ENCODE measurements at places on chromosomes 4 and X. TPM values are rescaled to one million over a fixed set of nuclear protein-coding genes. Genes with fewer than 3 reads are reported as not detected.

- DNase-seq = no peak
Observed at GRCh38 chr4:98634061-98634460, 24.4 kb downstream of the TSPAN5 start.

- no peak for DNase-seq
Observed at GRCh38 chrX:130179579-130180215, 7.9 kb downstream of the RAB33A start.

GRCh38 chr4:138398322-138398721 is 156.2 kb upstream of the SLC7A11 start:
- no peak for DNase-seq

GRCh38 chrX:19625612-19626011 is 110.3 kb upstream of the MAP3K15 start:
- DNase-seq = peak; percentile 76

TMEM35A gene
- 0.19 TPM for polyA plus RNA-seq

DNA sequence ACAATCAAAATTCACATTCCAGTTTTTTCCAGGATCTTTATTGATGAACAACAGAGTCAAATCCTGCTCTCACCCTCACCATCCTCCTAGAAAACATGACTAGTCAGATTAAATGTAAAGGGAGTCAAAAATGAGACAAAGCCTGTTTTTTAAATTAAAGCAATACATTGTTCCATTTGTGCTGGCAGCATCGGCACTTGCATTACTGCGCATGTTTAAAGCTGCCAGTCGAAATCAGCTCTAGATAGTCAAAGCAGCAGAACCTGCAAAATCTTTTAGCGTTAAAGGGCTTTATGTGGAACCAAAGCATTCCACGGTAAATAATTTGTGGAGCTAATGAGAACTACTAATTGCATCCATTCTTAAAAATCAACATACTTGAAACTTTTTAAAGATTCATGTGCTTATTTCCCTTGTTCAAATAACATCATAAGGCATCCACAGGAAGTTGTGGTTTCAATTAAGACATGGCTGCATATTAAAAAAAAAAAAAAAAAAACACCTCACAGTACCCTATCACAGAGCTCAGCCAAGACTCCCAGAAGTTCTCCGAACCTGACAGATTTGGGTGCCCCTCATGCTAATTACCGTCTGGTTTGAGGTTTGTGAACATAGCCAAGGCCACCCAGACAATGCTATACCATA is 82.2 kb downstream of the SH3KBP1 start:
- DNase-seq = no peak

- DNase-seq = no peak
Observed at GRCh38 chr4:186758929-186759682, 35.5 kb upstream of the FAT1 start.

DNA sequence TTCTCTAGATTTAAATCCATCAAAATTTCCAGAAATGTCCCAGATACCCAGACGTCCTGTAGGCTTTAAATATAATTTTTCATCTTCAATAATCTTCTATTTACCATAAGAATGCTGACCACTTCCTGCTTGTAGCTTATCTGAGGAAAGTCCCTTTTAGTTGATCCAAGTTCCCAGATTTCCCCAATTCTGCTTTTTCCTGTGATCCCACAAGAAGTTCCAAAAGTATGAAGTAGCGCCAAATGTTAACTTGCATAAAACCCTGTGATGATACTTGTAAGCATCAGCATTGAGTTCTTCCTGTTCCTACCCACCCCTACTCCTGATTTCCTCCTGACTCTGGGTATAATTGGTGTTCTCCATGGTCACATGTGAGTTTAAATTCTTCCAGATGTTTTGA is 10.6 kb upstream of the TLR8 start:
- DNase-seq = no peak

- no peak for DNase-seq
Observed at GRCh38 chr4:151284534-151285245, 7.7 kb downstream of the PRSS48 start.

SYN1 gene
- polyA plus RNA-seq = 0.10 TPM

- DNase-seq = no peak
Observed at GRCh38 chr4:58209551-58209950, 1099.4 kb upstream of the IGFBP7 start.

DNA sequence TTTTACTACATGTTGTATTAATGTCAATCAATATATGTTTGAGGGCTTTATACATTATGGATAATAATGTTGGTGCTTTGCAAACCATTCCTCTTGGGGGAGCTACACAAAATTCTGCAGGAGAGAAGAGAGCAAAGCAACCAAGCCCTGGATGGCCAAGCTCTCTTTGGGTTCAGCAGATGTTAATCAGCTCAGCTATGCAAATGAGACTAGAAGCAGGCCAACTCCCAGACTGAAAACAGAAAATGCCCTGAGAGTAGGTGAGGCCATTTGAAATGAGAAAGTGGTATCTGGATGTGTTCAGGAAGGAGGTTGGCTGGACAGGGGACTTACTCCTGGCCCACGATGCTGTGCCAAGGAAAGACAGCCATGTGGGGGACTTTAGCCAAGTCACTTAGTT is 387.0 kb downstream of the BCOR start:
- no peak for DNase-seq

DNA sequence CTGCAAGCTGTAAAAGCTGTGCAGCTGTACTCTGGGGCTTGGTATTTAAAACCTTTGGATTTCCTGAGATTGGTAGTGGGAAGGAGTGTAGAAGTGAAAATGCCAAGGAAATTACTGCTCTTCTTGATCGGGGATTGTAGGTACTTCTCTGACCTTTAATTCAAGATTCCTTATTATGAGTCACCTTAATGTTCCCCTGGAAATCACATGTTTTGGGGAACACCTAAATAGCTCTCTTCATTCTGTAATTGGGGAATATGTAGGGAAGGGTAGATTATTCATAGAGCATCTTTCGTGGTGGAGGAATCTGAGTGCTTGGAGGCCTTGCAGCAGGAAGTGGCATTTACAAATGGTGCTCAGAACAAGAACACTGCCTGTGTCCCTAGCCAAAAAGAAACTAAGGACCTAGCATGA is 137.8 kb downstream of the UCHL1 start:
- no peak for DNase-seq

DNA sequence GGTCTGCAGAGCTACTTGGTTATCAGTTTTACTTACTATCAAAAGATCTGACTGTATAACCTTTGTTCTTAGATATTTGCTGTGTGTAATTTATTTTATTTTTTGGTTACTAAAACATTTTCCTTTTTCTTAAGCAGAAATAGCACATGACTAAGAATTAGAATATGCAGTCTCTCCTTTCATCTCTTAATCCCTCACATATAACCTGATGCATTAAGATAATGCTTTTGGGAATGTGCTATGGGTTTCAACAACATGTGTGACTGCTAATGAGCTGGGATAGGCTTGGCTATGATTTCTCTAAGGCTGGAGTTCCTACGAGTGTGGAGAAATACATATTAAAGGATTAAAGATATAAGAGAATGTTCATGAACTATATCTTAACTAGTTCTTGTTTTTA is 41.5 kb downstream of the SHROOM3 start:
- no peak for DNase-seq

F8A2 gene
- not detected for polyA plus RNA-seq

DNA sequence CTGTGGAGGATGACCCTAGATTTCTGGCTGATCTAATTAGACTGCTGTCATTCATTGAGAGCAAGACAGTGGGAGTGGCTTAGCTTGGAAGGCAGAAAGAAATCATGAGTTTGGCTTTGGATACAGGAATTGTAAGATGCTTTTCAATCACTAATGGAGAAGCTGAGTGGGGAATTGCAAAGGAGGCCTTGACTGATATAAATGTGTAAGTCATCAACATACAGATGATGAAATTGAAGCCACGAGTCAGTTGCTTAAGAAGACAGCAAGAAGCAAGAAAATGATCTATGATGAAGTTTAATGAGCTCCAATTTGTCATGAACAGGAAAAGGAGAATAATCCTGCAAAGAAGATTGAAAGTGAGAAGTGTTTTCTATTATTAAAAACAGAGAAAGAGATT is 136.7 kb upstream of the C1QTNF7 start:
- DNase-seq = peak; percentile 5

TAF7L gene
- not detected for polyA plus RNA-seq

- no peak for DNase-seq
Observed at GRCh38 chr4:3517731-3518510, 14.3 kb downstream of the LRPAP1 start.
